Tibial nerve (tissue), 4 donors: ENCODE measurements at places on chromosomes 6 and 20.

DNA sequence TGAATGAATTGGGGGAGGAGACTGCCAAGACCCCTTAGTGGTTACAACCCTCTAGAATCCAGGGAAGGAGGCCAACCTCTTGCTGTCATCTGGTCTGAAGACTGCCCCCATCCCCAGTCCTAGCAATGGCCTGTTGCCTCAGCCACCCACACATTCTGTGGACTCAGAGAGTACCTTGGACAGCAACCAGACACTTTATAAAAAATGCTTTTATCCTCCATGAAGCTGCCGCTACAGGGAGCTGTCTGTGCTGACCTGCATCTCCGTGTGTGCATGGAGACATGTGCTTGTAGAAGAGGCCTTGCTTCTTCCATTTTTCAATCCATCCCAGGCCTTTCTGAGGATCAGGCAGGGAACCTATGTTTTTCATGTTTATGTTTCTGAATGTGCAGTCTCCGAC, 15.2 kb downstream of the CDH22 start:
- no peak for DNase-seq

DNA sequence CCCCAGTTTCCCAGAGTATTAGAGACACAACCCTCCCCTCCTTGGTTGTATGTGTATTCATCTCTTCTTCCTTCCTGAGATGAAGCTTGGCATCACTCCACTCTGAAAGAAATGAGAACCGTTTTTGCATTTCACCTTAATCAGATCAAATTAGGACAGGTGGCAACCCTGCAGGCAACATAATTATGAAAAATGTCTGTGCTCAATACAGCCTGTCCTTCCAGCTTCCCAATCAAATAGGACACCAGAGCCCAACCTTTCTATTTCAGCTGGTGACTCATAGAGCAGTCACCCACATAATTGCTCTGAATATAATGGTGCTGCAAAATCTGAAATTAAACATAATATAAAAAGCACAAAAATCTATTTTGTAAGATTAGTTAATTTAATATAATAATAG, 310.2 kb upstream of the AGPAT4 start:
- no peak for DNase-seq

DNA sequence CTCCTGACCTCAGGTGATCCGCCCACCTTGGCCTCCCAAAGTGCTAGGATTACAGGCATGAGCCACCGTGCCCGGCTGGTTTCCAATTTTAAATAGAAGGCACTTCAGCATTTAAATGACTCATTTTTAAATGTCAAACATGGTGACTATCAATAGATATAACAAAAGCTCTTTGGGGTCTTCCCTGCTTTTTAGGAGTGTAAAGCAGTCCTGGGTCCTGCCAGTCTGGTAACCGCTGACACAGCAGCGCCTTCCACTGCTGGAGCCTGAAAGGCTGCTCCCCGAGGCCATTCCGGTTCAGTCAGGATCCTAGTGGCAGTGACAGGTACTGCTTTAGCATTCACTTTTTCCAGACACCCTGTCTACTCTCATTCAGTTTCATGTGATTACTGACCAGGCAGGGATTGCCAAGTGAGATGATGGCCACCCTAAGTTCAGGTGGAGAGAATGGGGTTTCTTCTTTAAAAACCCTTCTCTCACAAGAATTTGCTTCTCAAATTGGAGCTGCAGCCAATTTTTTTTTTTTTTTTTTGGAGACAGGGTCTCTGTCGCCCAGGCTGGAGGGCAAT, 5.1 kb downstream of the DIDO1 start:
- no peak for DNase-seq

DNA sequence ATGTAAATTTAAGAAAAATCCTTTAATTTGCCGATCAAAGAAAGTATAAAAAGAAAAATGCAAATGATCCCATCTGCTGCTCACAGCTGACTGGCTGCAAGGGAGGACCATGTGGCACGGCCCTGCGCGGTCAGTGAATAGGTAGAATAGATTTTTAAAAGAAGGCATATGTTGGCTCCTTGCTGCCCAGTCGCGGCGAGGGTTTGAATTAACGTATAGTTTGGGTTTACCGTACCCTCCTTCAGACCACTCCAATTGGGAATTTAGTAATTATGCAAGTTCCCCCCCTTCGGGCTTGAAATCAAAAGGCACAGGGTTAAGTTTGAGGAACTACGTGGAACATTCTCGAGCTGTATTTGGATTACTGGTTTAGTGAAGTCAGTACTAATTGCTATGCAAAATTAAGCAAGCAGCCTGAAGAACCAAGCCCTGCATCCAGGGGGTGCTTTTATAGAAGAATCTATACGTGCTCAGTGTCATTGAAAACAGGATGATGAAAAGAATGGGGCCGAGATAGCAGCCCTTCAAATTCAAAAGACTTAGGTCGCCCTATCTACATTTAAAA, 1.1 kb upstream of the BEND3 start:
- DNase-seq: no peak

- no peak for DNase-seq
These were observed 36.8 kb downstream of the TSPYL4 start for GRCh38 chr6:116217069-116217468.

DNA sequence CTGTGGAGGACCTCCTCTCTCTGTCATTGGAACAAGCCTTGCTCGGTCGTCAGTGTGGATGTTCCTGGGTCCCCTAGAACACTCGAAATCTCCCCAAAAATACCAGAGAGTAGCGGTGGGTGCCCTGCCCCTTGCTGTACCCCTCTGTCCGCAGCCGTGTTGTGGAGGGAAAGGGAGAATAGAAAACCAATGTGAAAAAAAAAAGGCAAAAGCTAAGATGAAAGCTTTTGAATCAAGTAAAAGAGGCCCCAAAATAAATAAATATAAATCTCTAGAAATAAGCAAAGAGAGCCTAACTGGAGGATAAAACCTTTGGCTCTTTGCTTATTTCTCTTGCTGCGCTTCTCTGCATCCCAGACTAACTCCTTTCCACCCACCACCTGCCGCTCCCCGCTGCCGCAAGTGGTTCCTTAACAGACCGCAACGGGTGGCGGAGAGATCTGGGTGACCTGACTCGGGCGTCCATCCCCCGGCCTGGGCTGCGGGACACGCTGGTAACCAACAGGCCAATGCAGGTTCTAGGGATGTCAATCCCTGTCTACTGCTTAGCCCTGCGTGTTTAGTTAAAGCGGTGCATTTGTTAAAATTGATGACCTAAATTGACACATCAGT, 110.0 kb downstream of the GPX5 start:
- no peak for DNase-seq
